ENCODE measurements at places on chromosomes 7 and 10.

DNA sequence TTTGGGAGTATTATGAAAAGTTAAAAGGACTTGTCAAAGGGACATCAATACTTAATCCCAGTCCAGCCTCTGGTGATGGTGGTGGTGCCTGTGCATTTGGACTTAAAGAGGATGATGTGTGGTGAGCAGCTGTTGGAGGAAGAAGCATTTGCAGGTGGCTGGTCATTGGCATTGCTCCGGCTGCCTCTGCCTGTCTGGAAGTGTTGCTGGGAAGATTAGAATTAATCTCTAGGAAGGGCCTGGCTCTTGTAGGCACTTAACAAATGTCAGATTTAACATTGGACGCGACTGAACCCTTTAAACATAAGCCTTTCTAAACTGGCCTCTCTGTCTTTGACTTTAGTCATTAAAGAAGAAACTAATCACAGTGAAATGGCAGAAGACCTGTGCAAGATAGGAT, 58.8 kb downstream of the FIGNL1 start:
- DNase-seq = no peak

DNA sequence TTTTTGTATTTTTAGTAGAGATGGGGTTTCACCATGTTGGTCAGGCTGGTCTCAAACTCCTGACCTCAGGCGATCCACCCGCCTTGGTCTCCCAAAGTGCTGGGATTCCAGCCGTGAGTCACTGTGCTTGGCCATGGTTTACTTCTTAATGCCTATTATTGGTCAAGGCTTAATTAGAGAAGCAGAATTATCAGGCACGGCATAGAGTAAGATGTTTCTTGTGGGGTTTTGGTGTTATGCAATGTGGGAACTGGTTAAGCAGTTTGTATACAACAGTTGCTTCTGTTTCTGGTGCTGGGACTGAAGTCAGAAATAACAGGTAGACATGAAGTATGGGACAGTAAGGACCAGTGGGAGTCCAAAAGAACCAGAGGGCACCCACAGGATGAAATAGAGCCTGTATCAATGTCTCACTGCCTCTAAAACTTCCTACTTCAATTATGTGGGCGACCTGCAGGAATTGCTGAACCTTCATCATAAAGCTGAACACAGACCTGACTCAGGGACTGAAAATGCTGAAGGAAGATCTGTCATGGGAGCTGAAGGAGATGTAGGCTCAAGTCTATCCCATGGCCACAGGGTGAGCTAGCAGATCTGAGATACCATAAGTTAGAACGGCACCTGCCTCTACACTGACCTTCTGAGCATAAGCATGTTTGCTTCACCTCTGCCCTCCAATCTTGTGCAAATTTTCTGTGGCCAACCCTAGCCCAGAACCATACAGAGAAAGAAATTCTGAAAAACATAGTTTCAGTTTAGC, 38.3 kb upstream of the VCL start:
- DNase-seq = no peak

GRCh38 chr10:34464591-34464990, 350.5 kb downstream of the PARD3 start:
- DNase-seq = no peak

DNA sequence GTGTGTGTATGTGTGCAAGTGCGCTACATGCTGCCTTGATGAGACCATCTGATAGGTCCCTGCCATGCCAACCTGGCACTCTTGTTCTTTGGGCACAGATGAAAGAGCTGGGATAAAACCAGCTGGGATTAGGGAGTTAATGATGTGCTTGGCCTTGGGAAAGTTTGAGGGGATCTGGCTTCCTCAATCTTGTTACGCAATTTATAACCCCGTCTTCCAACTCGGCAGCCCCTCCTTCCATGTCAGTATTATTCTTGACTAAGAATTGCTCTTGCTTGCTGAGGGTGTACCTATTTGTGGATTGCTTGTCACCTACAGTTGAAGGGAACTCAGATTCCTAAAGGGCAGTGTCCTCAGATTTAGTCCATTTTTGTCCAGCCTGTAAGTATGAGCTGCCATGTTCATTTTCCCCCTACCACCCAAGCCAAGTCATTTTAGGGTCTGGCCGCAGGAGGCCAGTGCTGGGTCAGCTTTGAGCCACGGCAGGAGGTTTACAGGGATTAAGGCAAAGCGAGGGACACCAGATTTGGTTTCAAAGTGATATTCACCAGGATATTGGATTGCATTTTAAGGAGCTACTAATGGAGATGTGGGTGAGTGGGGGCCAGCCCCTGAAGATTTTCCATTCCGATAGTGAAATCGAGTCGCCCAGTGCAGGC, 34.1 kb upstream of the KCNMA1 start:
- DNase-seq = no peak

DNA sequence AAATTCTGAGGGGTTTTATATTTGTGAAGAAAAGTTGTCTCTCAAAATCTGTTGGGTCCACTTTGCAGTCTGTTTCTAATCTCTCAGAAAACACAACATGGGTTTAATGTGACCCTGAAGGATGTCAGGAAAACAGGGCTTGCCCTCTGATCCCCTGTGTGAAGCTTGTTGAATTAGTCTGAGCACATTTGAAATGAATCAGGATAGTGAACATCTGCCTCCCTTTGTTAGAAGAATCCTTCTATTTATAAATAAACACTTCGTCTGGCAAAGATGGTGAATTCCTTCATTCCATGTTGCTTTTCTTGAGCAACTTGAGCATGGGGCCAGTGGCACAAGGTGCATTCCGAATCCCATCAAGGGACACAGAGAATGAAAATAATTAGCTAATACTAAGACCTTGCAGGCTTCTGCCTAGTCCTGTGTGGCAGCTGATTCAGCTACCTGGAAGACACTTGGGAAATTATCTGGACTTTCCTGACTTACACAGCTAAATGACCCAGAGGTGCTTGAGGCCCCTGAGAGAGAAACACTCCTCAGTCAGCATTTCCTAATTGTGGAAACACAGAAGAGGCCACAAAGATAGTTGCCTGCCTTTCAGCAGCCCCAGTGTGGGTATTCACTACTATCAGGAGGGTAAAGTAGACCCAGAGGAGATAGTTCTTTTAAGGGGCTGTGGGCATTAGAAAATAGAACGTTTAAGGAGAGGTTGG, 305.5 kb downstream of the C7orf25 start:
- no peak for DNase-seq

DNA sequence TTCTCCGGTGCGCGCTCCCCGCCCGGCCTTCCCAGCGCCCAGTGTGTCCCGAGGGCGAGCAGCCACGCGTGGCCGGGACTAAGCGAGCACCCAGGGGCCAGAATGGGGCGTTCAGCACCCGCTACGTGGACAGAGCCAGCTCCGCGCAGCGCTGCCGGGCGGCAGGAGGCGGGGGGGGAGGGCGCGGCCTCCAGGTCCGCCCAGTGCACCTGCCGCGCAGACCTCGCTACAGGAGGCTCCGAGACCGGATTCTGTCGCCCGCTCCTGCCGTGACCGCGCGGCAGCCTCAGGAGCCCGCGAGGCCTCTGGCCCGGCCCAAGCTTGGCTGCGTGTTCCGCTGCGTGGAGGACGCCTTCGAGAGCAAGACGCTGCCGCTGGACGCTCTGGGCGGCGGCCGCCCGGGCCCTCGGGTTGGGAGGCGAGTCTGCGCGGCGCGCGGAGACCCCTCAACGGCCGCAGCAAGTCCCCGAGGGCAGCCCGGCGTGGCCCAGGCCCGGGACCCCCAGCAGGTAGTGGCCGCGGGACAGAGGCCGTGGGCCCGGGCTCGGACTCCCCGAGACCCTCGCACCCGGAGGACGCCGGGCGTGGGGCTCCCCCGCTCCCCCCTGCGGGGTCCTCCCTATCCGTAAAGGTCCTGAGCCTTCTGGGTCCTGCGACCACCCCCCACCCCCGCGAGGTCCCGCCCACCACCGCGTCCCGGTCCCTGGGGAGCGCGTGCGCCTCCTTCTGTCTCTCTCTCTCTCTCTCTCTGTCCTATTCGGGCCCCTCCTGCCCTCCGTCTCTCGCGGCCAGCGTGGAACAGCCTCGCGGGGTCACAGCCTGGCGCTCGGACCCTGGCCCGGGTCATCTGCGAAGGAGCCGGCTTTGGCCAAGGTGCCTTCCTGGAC, 904 bp upstream of the DPYSL4 start:
- peak; percentile 27 for DNase-seq
